ENCODE measurements at places on chromosomes 3 and 15.

GRCh38 chr3:114595522-114596028, 301.7 kb downstream of the TIGIT start:
- DNase-seq: no peak

DNA sequence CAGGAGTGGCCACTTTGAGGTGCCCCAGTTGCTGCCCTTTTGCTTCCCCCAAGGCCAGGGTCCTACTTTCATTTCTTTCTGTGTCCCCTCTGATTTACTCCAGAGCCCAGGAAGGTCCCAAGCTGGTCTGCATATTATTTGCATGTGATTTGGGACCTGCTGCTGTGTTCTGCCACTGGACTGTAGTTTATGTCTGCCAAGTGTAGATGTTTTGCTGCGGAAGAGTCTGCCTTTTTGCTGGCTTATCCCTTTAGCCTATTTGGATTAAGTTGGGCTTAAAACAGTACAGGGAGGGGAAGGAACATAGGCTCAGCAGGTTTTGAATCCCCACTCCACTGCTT, 21.4 kb downstream of the NOX5 start:
- no peak for DNase-seq

- no peak for DNase-seq
These were observed 2.5 kb downstream of the TMEM266 start for GRCh38 chr15:76062286-76062685.

DNA sequence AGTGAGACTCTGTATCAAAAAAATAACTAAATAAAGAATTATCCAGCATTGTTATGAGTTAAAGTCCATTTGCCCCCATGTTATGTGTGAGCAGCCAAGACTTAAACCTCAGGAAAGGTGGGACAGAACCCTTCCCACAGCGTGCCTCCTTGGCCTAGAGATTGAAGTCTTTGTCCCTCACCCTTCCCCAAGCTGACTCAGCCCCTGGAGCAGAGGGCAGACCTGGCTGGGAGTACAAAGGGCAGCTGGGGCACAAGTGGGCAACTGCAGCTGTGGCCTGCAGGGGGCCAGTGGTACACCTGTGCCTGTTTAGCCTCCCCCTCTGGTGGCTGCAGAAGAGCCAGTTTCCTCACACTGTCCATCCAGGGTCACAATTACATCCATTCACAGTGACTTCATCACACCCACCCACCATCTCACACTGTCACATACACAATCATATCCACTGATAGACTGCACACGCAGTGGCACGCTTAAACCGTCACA, 940 bp upstream of the ACY1 start:
- no peak for DNase-seq

GRCh38 chr3:64673159-64673715, 14.6 kb downstream of the ADAMTS9 start:
- no peak for DNase-seq

DNA sequence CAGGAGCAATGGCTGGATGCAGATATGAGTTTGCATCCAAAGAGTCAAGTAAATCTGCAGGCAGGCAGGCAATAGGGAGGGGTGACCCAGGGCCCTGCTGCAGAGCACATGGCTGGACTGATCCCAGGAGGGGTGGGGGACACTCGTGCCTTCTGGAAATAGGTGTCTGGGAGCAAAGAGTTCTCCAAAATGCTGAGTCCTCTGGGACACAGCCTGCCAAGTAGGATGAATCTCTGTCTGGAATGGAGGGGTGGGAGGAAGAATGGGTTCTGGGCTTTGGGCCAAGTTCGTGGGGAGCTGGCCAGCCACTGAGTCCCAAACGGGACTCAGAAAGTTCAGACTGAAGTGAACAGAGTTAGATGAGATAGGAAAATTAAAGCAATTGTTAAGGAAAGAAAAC, 214.5 kb downstream of the MTHFS start:
- DNase-seq: no peak

- DNase-seq: no peak
These were observed 9.1 kb downstream of the ZBTB11 start for GRCh38 chr3:101667844-101668243.

DNA sequence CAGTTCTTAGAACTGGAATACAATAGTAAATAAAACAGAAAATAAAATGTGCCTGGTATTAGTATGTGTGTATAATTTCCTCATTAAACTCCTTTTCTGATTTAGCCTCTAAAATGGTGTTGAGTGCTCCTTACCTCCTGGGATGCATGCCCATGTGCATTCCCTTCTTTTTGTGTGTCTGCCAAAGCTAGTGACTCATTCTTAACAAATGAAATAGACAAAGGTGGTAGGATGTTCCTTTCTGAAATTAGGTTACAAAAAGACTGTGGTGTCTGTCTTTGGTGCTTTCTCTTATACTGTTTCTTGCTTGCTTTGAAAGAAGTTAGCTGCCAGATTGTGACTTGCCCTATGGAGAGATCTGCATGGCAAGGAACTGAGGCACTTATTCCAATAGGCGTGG, 623.7 kb downstream of the GRM7 start:
- no peak for DNase-seq

- DNase-seq: no peak
These were observed 261.3 kb downstream of the TBC1D5 start for GRCh38 chr3:17481116-17481515.

DNA sequence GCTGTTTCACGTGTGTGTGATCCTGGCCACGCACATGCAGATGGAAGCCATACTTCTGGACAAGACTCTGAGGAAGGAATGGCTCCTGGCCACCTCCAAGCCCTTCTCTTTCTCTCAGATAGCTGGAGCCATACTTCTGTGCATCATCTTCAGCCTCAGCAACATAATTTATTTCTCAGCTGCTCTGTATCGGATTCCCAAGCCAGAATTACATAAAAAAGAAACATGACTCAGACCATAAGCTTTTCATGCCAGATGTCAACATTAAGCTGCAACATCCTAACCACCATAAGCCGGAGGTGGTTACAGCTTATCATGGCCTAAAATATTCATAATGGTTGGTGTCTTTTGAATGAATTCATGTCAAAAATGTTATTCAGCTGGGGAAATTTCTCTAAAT, 10.6 kb upstream of the KIF23 start:
- no peak for DNase-seq

Measured in stimulated activated CD8-positive, alpha-beta memory T cell treated with anti-CD3 and anti-CD28 coated beads, Interleukin-15, amount 100 ng/mL, for 1 hour (primary cell).